Ovary (tissue), 10 donors: ENCODE measurements at places on chromosomes 5 and 9. TPM values are rescaled to one million over a fixed set of nuclear protein-coding genes. Genes with fewer than 3 reads are reported as not detected.

- DNase-seq, result no peak
Observed at GRCh38 chr5:144712090-144712489, 541.4 kb downstream of the KCTD16 start.

GRCh38 chr5:149242339-149242738 is 29.3 kb upstream of the AFAP1L1 start:
- no peak for DNase-seq

DNA sequence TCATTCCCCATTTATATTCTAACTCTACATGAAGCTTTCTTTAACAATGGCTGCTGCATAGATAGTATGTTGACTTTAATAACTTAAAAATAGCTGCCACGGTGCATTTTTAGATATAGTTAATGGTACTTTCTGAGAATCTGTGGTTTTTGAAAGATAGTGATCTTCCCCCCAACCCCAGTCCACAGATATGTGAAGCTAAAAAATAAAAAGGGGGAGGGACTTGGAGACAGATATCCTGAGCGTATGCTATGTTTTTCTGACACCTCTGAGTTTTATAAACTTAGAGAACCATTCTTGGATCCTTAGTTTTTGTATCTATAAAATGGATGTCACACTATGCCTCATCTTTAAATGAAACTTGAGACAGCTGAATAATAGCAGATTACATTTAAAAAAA is 120.5 kb downstream of the SNX18 start:
- DNase-seq, result no peak

DNA sequence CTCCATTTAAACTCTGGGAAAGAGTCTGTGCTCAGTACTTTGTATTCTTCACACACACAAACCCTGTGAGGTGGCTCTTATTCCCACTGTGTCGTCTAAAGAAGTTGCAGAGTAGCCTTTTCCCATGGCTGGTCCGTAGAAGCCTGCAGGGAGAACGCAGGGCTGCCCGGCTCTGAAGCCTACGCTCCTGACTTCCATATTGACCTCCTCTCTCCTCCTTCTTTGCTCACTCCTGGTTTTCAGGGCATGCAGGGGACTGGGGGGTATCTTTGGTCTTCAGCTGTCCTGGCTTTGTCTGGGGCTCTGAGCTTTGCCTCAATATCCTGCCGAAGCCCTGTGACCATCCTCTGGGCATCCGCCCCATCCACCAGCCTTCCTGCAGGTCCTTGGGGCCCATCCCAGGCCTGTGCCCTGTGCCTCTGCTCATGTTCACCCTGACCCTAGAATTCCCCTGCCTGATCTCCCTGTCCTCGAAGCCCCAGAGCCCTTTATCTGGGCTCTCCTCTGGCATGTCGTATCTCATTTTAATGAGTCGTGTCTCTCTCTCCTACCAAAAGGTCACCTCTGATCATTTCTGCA is 83.8 kb upstream of the FSTL4 start:
- no peak for DNase-seq

DNA sequence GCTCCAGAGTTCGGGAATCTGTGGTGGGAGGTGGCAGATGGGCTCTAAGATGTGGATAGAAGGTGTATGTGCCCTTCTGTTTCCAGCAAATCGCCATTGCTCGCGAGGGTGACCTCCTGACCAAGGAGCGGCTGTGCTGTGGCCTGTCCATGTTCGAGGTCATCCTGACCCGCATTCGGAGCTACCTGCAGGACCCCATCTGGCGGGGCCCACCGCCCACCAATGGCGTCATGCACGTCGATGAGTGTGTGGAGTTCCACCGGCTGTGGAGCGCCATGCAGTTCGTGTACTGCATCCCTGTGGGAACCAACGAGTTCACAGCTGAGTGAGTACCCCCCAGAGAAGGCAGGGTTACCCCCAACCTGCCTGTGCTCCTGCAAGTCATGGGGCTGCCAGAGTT is 70.9 kb upstream of the NIPAL4 start:
- no peak for DNase-seq

GRCh38 chr5:179504600-179505396 is 45.6 kb upstream of the RUFY1 start:
- DNase-seq, result no peak

DNA sequence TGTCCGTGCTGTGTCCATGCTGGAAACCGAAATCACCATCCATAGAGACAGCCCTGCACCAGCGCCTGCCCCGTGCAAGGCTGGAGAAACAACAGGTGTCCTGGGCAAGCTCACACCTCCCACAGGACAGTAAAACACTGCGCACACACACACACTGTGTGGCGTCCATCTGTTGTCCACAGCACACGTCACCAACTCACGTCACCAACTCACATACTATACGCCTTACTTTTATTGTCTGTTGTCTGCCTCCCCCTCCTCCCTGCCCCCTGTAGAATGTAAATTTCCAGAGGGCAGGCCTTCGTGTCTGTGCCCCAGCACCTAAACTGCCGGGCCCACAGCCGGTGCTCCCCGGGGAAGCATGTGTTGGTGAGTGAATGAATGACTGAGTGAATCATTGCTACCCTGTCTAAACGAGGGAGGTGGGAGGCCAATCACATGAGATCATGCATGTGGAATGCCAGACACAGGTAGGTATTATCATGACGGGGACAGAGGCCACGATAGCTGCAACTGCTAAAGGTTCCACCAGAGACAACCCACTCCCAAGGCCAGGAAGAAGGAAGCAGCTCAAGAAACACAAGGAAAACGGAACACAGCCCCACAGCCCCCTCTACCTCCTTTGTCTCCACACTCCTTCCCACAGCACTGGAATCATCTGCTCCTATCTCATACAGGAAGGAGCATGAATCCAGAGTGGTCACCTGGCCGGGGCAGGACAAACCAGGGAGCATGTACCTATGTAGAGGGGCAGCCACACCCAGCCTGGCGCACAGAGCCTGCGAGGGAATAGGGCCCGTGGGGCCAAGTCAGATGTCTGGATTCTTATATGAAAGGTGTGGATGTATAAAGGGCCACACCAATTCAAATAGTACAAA is 41.9 kb downstream of the STK10 start:
- DNase-seq, result no peak

DNA sequence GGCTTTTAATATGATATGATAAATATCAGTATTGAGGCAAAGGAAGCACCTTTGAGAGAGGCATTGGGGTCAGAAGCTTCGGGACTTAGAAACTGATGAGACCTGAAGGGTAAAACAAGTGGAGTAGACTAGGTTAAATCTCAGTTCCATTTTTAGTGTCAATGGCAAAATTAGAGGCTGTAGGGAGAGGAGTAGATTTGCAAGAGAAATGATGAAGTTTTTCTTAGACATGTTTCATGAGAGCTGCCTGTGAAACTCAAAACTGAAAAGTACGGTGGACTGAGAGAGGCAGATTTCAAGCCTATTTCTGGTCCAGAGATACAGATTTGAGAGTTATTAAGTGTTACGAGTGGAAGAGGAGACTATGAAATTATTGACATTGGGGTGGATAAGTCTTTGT is 278.5 kb downstream of the TAF11L14 start:
- DNase-seq, result no peak

DNA sequence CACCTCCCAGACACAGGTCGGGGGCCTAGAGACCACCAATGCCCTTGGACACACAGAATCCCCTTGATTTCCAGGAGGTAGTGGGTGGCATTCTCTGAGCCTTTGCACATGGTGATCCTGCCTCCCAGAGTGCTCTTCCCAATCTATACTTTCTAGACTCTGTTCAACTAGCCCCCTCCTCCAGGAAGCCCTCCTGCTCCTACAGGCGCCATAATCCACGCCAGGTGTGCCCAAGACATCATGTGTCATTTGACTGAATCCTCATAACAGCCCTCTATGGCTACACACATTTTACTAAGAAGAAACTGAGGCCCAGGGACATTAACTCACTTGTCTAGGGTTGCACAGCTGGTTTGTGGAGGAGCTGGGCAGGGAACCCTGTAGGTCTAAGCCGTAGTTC is 7.1 kb downstream of the BBLN start:
- no peak for DNase-seq

GRCh38 chr9:110029429-110029955 is 178.5 kb downstream of the C9orf152 start:
- no peak for DNase-seq

- DNase-seq, result no peak
Observed at GRCh38 chr9:129617167-129617566, 3.7 kb downstream of the C9orf50 start.

GRCh38 chr5:14702238-14702839 is 37.8 kb downstream of the OTULIN start:
- no peak for DNase-seq

- DNase-seq, result no peak
Observed at GRCh38 chr5:147349241-147349640, 114.4 kb downstream of the STK32A start.

GRCh38 chr5:149379177-149379761 is at the start of gene IL17B:
TSS of gene IL17B (minus strand) at chr5:149379292. CDS start at chr5:149379225, 67 bp downstream.
- DNase-seq, result no peak

GRCh38 chr9:31745468-31745867 is 639.0 kb upstream of the ACO1 start:
- no peak for DNase-seq

- no peak for DNase-seq
Observed at GRCh38 chr5:156686796-156687195, 163.3 kb upstream of the PPP1R2B start.

GRCh38 chr9:123680352-123680751 is 249.6 kb downstream of the DENND1A start:
- no peak for DNase-seq

- DNase-seq, result no peak
Observed at GRCh38 chr5:112630246-112631009, 107.3 kb upstream of the APC start.

- DNase-seq, result no peak
Observed at GRCh38 chr9:137095664-137096517, 9.1 kb downstream of the MAN1B1 start.

- no peak for DNase-seq
Observed at GRCh38 chr5:168988699-168989098, 312.2 kb downstream of the SLIT3 start.

DNA sequence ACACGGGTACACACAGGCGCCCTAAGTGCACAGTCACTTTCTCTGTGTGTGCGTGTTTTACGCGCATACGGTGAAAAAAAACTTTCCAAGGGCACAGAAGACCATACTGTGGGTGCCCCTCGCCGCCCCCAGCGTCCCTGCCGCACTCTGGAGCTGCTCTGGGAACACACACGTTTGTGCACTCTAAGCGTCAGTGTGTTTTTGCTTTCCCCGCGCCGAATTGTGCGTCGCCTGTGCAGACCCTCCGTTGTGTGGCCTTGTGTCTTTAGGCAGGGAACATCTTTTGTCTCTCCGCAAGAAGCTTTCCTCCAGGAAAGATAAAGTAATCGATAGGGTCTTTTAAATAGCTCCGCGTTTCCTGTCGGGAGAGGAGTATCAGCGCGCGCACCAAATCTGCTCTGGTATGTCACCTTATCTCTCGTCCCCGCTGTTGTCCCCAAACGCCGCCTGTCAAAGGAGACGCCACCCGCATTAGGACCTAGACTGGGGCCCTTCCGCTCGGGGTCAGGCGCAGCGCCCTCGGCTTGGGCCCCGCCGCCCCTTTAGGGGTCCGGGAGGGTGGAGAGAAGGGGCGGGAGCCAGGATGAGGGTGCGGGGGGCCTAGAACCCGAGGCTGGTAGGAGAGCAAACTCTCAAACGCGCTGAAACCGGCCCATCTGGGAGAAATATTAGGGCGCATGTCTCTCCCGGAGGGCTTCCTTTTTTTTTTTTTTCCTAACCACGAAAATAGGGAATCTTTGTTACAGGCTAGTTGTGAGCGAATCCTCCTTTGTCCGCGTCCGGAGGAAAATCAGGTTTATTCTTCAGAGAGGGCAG is 10.5 kb upstream of the NKX2-5 start:
- no peak for DNase-seq

DNA sequence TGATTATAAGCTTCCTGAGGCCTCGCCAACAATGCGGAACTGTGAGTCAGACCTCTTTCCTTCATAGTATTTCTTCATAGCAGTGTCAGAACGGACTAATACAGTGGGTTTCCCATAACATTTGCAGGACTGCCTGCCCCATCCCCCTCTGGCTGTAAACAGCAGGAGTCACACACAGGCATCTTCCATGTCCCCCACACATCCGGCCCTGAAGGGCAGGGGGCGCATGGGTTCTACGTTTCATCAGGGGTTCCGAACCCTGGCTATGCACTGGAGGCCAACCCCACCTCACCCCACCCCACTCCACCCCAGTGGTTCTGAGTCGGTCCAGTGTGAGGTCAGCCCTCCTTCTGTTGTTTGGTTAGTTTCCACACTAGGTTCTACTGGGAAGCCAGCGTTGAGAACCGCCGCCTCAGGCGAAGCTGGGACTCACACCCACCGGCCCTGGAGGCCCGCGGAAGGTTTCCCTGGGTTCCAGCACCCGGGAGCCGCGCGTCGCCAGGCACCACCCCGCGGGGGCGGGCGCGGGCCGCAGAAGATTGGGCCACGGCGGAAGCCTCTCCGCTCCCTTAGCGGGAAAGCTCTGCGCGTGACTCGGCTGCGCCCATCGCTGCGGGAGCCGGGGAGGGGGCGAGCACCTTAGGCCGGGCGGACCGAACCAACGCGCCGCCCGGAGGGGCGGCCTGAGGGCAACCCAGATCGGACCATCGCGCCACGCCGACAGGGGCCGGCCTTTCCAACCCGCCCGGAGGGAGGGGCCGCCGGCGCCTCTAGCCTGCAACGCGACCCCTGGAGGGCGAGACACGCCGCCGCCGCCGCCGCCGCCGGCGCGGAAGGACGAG is at the start of gene RUSC2:
Gene RUSC2, plus strand, starts transcription at position 799 of the 842 bp plus-strand sequence. CDS start 56,411 bp downstream, outside the sequence.
- peak; percentile 88 for DNase-seq

Gene PCDHGA10
- 5.0 TPM for total RNA-seq

Gene LCN9
- not detected for total RNA-seq

Gene EXOSC3
- total RNA-seq, result 36.4 TPM

Gene RAD1
- 7.6 TPM for total RNA-seq

Gene OMD
- total RNA-seq, result 2.1 TPM

Gene TMEM215
- not detected for total RNA-seq

Gene KCNMB1
- 0.46 TPM for total RNA-seq

Gene OR2V2
- total RNA-seq, result 0.80 TPM

Gene TMEM174
- total RNA-seq, result not detected
